ENCODE measurements at places on chromosomes 5 and 9.

DNA sequence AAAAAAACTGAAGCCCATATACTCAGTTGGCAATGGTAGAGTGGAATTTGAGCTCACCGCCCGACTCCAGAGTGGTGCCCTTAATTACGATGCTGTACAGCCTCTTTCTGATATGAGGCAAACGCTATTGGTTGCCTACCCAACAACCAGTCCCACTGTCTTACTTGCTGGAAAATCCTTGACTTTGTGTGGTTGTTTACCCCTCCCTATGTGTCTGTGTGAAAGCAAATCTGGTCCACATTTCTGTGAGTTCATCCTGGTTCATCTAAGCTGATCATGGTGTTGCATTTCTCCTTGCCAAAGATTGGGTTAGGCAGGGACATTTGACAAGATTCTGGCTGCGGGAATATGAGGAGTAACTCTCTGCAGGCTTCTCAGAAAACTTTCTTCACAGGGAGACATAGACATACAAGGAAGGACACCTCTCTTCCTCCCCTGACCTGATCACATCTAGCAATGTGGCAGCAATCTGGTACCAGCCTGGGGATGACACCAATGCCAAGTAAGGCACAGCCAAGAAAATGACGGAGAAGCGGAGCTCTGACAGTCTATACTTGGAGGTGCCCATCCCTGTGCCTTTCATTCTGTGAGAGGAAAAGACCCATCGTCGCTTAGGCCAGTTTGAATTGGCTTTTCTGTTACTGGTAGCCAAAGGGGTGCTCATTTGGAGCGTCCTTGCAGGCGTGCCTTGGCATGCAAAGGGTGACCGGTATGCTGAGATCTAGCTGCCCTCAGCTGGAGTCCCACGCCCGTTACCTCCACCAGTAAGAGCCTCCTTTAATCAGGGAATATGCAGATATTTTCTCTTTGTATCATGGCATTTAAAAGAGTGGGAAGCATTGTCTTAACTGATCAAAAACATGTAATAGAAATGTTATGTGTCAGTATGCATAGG is 124.3 kb downstream of the AOPEP start:
- no peak for DNase-seq

GRCh38 chr9:11144746-11145145 is 531.9 kb upstream of the PTPRD start:
- no peak for DNase-seq

GRCh38 chr9:90986161-90986560 is 184.5 kb downstream of the SYK start:
- DNase-seq: no peak

- no peak for DNase-seq
Measured at GRCh38 chr5:172748341-172748843, 22.6 kb downstream of the DUSP1 start.

GRCh38 chr5:149235841-149236240 is 35.8 kb upstream of the AFAP1L1 start:
- DNase-seq: no peak

DNA sequence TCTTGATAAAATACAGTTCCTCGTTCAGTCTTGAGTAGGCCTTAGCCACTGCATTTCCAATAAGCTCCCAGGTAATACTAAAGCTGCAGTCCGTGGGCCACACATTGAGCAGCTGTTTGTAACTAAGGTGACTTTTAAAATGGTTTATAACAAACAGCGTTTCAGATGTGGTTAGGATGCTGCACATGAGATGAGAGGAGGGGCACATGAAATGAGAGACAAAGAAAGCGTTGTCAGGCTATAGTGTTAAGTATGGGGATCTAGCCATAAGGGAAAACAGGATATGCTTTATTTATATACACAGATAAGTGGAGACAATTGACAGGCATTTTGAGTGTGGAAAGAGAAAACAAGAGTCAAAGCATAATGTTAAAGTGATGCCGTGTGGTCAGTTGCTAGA is 89.9 kb downstream of the PAM start:
- DNase-seq: no peak

DNA sequence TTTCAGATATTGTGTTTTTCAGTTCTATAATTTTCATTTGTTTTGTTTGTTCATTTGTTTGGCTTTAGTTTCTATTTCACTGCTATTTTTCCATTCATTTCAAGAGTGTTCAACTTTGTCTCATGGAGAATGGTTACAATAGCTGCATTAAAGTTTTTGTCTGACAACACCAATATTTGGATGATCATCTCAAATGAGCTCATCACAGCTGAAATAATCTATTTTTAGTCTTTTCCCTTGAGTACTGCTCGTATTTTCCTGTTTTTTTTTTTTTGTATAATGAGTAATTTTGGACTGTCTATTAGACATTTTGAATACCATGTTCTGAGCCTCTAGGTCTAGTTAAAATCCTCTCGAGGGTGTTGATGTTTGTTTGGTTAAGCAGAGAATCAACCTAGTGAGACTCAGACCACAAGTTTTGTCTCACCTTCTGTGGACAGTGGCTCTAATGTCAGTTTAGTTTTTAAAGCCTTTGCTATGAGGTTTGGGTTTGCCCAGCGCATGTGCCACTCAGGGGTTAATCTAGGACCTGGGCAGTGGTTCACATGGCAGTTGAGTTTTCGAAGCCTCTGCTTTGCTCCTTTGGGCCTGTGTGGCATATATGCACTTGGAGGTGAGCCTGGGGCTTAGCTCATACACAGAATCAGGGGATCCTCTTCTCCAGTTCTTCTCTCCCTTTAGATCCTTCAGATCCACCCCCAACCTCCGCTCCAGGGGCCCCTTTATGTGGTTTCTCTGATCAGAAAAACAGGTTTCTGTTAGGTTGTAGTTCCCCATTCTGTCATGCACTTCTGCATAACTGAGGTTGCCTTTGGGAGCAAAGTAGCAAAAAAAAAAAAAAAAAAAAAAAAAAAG is 79.8 kb downstream of the ARSB start:
- no peak for DNase-seq

DNA sequence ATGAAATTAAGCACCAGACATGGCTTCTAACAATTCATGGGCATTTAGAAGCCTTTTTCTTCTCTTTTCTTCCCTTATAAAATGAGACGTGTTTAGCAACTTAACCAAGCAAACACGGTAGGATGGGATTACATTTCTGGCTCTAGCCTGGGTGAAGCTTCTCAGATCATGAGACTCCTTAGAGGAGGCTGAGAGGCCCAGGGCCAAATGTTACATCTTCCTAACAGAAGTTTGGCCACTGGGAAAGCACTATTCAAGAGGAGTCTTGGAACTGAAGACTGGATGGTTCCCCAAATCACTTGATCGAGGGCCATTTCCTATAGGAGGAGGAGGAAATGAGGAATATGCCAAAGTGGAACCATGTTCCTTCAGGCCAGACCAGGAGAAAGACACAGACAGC is 1.9 kb downstream of the GABRP start:
- DNase-seq: no peak

DNA sequence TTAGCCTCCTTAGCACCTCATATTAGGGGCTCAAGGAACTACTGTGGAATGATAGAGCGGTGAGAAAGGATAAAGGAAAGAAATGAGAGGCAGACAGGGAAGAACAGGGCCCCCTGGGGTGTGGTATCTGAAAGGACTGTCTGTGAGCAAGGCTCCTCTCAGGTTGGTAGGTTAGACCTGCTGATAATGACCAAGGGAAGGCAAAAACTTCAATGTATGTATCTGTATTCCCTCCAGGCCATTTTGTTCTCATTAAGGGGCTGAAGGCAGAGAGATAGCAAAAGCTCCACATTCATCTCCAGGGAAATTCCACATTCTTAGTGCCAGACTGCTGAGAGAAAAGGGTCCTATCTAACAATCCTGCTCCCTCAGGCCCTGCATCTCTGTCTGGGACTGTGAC is 28.6 kb downstream of the TRIM32 start:
- no peak for DNase-seq

DNA sequence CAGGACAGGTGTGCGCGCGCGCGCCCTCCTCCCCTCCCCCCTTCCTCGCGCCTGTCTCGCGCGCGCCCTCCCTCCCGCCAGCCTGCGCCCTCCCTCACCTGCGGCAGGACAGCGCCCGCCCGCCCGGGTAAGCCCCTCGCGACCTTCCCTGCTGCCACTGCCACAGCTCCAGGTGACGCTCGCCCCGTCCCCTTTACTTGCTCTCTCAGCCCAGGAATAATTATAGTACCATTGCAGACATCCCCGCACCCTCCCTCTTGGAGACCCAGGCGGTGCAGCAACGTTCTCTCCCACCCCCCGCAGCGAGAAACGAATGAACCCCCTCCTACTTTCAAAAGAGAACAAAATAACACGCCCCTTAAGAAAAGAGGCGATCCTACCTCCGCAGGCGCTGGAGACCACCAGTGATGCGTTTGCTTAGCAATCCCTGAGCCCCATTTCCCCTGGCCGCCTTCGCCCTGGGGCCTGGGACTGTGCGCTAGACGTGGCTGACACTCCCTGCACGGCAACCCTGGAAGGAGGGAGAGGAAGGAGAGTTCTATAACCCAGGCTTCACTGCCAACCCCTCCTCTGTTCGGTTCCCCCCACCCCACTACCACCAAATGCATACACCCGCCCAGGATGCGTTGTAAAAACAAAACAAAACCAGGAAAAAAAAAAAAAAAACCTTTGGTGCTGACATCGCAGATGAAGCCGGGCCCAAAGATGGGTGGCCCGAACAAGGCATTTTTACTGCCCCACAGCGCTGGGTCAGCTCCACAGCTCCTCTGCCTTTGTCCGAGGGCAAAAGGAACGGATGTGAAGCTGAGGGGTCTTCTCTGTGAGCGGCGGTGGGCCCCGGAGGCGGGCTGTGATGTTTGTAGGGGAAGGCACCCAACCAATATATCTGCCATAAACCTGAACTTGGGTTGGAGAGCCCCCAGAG is 5.6 kb upstream of the PURA start:
- DNase-seq: no peak

DNA sequence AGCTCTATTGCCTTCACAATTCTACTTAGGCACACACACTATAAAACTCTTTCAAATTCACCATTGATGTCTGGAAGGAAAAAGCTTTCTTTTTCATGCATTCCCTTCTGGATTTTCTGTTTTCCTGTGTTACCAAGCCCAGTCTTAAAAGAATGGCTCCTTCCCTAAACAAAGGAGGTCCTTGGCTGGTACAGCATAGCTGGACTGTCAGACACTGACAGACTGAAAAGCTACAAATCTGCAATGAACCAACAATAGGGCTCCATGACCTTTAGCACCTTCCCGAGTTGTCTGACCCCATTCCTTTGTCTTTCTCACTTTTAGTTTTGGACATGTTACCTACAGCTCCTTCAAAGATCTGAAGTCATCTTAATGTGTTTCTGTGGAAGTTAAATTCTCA is 382.5 kb downstream of the TMEM161B start:
- DNase-seq: no peak

GRCh38 chr5:150408231-150408943 is 4.3 kb downstream of the CD74 start:
- DNase-seq: no peak

GRCh38 chr5:79474367-79475151 is 39.4 kb downstream of the HOMER1 start:
- no peak for DNase-seq

DNA sequence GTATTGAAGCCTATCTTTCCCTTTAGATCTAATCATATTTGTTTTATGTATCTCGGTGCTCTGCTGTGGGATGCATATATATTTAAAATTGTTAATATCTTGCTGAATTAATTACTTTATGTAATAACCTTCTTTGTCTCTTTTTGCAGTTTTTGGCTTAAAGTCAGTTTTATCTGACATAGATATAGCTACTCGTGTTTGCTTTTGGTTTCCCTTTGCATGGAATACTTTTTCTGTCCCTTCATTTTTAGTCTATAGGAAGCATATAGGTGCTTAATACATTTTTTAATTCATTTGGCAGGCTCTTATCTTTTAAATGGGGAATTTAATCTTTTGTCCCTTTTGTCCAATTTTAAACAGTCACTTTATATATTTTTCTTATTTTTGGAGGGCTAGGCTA is 360.6 kb upstream of the PRR16 start:
- DNase-seq: no peak

Data from stimulated activated naive CD4-positive, alpha-beta T cell treated with Interleukin-2 at 50 U/mL for 16 hours (primary cell).